ENCODE measurements at places on chromosomes 11 and 22.

DNA sequence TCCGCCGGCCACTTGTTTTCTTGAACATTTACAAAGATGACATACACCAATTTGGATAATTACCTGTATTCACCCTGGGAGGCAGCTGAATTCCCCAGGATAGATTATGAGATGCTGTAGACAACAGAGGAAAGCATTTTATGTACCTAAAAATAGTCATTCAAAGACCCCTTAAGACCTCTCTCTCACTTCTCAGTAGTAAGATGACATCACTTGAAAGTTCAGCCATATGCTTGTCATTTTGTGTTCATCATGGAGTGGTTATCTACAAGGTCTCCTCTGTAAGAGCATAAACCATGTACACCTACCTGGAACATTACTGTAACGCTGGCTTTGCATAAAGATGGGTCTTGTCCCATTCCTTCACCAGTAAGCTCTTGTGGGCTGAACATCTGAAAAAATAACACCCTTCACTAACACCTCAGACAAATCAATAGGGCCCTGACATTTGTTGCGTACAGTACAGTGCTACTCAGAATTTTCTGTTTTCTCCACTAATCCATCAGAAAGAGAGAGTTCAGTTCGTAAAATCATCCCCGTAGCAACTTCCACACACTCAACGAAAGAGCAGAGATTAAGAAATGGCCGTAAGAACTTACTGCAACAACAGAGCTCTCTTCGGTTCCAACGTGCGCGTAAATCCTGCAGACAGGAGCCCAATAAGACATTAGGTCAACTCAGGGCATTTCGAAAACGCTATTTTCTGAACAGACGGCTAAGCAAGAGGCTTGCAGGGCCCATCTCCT, 15.6 kb upstream of the WDR74 start:
- DNase-seq = no peak

DNA sequence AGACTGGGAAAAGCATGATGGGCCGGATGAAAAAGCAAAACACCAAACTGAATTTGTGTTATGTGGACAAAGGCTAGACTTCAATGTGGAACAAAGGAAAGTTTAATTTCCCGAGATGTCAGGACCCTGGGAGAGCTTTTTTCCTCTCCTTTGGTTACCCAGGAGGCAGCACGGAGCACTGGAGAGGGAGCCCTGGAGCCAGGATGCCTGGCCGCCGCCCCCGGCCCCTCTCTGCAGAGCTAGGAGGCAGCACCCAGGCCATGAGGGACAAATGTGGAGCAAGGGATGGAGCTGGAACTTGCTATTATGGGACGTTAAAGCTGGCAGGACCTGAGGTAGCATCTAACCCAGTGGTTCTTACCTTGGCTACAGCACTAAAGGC, 108.9 kb downstream of the MORC2 start:
- DNase-seq = no peak

DNA sequence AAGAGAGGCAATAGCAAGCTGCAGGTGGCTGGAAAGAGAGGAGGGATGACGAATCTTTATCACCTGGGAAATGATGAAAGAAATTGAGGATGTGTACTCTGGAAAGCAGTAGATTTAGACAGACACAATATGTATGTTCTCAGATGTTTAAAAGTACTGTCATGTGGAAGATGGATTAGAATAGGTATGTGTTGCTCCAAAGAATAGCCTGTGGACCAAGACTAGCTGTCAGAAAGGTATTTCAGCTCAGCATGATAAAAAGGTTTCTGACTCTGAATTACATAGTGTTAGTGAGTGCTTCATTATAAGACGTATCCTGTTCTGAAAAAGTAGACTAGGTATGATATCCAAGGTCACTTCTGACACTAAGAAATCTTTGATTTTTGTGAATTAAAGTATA, 322.4 kb downstream of the CNTN5 start:
- no peak for DNase-seq

DNA sequence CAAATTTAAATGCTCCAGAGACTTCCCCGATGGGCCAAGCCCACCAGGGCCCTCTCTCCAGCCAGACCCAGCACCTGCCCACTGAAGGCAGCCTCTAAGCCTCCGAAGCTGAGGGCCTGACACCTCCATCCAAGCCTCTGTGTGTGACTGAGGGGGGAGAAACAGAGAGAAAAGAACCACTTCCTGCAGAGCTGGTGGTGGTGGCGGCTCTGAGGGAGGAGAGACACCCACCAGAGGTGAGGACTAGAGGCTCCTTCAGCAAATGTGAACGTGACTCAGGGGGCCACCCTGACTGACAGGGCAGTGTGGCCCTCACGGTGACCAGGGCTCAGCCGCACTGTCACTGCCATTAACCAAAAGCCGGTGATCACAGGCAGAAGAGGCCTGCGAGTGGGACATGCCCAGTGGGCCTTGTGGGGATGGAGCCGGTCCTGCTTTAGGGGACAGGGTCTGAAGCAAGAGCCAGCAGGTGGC, 31.0 kb upstream of the CD5 start:
- peak; percentile 42 for DNase-seq

DNA sequence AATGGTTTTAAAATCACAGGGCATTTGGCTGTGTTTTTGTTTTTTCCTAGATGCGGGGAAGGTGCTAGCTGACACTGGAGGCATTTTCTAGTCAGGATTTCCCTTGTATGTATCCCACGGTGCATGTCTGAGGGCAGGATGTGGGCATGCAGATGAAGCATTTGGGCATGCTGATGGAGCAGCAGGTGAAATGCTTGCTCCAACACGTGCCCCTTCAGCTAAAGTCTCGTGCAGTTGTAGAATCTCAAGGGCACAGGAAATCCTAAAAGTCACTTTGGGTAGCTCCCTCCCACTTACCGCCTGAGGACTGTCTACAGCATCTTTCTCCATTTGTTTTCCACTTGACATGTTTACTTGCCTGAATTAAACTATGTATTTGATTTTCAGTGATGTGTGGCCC, 429.4 kb upstream of the B3GAT1 start:
- DNase-seq = no peak

DNA sequence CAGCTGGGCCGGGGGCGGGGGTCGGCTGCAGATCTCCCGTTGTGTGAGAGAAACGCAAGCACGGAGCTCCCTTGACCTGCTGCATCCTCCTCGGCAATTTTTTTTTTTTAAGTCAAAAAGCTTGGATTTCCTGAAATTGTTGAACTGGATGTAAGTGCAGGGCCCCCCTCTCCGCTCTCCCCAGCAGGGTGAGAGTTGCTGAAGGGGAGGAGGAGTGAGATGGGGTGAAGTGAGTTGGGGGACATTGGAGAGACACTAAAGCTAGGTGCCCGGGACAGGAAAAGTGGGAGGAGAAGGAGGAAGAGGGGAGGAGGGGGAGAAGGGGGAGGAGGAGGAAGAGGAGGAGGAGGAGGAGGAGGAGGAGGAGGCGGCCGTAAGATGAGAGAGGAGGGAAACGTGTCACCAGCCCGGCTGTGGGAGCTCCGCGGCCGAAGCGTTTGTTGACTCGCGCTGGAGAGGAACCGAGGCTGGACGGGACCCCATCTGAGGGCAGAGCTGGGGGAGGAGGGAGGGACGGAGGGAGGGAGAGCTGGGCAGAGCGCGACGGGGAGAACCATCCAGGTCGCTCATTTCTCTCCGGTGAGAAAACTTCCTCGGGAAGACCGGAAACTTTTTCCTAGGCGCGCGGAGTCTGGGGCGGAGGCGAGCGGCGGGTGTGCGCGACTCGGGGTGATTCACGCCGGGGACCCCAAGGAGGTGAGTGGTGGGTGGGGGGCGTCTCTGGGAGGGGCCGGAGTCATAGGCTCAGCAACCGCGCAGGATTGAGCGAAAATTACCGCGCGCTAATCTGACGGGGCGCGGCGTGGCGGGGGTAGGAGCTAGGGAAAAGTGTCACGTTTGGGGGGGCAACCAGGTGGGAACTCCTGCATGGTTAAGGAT, 80.2 kb downstream of the PRR5L start:
- no peak for DNase-seq

DNA sequence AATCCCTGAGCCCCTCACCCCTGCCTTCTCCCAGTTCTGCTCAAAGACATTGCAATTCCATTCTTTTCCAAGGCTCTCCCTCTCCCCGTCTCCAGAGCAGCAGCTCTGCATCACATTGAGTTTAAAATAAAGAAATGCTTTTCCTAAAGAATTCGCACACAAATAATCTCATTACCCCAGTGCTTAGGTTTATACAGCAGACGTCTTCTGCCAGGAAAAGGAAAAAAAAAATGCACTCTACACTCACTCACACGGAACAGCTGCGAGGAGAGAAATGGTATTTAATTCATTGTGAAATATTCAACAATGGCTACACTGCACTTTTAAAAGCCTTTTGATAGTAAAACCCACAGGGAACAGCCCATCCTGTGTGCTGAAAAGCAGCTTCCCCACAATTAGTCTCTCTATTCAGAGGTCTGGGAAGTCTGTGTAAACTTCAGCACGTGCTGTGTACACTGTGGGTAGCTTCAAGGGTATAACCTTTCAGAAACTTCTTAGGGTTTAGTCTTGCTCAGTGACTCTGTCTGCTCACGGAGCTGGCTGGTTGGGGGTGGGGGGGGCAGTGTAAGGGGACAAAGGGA, 42.8 kb downstream of the ETS1 start:
- DNase-seq = no peak

DNA sequence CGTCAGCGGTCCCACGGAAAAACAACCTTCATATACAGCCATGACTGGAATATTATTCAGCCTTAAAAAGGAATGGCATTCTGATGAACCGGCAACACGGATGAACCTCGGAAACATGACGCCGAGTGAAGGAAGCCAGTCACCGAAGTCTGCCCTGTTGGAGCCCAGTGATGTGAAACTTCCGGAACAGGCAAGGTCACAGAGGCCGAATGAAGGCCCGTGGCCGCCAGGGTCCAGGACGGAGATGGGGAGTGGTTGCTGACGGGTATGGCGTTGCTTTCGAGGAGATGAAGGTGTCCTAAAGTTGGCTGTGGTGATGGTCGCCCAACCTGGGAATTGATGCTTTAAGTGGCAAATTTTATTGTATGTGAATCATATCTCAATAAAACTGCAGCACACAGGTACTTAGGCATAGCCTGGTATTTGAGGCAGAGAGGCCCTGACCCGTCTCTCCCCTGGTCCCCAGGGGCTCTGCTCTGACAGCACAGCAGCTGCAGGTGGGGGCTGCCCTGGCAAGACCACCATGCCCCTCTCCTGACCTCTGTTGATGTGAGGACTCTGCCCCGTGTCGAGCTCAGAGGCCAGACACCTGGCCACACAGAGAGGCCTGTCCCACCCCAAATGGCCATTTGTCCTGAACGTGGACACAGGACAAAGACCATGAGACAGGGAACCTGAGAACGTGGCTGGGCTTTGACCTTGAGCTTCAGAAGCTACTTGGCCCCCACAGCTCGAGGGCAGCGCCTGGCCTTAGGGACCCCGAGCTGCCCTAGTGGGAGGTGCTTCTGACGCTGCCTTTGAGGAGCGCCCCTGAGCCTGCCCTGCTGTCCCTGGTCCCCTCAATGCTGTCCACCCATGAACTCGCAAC, 1090.8 kb downstream of the BRD1 start:
- no peak for DNase-seq

DNA sequence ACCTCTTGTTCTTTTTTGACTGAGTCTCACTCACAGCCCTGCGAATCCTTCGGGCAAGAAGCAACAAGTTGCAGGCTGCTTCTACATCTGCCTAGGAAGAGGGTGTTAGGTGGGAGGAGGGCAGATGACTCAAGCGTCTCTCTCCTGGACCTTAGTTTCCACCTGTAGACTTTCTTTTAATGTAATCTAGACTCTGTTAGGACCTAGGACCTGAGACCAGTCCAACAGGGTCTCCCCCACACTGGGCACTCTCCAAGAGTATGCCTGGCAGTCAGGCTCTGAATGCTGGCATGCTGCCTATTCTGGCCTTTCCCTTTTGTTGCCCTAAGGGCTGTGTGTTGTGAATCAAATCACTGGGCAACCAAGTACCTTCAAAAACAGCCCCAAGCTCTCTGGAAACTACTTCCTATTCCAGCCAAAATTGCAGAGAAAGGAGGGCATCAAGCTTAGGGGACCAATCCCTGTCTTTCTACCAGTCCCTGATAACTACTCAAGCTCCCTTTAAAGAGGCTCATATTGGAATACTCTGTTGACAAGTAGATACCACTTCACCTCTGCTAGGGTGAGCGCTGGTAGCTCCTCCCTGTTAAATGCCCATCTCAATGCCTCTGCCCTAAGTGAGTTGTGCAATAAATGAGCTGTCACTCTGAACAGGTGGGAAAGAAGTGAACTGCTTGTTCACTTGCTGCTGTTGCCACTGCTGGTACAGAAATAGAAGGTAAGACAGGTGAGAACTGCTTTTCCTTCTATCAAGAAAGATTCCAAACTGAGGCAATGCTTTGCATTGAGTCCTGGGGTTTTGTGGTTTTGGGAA, at the start of gene BBOX1:
TSS of gene BBOX1 (plus strand) at position 514 of the 814 bp plus-strand sequence. CDS start 14,616 bp downstream, outside the sequence.
- no peak for DNase-seq
